ENCODE measurements at places on chromosomes 12 and 14. TPM values are rescaled to one million over a fixed set of nuclear protein-coding genes. Genes with fewer than 3 reads are reported as not detected.

GRCh38 chr14:22188318-22188717, 400.7 kb downstream of the DAD1 start:
- no peak for DNase-seq

DNA sequence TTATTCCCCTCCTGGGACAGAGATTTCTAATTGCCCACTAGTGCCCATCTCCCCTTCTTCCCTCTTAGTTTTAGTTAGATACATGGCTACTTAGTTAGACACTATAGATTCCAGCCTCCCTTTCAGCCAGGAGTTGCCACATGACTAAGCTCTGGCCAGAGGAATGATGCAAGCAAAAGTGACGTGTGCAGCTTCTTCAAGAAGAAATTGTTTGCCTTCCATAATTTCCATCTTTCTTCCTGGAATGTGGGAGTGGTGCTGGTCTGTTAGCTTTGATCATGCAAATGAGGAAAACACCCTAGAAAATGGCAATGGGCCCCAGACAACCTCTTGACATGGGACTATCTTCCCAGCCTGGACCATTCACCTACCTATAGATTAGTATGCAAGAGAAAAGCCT, 21.4 kb downstream of the CCDC177 start:
- no peak for DNase-seq

- DNase-seq = no peak
Measured at GRCh38 chr12:108939594-108939993, 59.7 kb downstream of the DAO start.

The KLHL42 gene
- total RNA-seq = 17.3 TPM

DNA sequence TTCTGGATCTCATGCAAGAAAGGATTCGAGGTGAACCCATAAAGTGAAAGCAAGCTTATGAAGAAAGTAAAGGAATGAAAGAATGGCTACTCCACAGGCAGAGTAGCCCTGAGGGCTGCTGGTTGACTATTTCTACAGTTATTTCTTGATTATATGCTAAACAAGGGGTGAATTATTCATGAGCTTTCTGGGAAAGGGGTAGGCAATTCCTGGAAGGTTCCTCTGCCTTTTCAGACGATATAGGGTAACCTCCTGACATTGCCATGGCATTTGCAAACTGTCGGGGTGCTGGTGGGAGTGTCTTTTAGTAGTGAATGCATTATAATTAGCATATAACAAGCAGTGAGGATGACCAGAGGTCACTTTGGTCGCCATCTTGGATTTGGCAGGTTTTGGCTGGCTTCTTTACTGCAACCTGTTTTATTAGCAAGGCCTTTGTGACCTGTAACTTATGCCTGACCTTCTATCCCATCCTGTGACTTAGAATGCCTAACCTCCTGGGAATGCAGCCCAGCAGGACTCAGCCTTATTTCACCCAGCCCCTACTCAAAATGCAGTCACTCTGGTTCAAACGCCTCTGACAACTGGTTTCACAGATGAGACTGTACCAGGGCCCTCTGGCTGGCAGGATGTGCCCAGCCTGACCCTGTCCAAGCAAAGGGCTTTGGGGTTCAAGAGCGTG, 157.7 kb upstream of the SFSWAP start:
- DNase-seq = no peak
